ENCODE measurements at places on chromosomes 6 and 20. TPM values are rescaled to one million over a fixed set of nuclear protein-coding genes. Genes with fewer than 3 reads are reported as not detected.

DNA sequence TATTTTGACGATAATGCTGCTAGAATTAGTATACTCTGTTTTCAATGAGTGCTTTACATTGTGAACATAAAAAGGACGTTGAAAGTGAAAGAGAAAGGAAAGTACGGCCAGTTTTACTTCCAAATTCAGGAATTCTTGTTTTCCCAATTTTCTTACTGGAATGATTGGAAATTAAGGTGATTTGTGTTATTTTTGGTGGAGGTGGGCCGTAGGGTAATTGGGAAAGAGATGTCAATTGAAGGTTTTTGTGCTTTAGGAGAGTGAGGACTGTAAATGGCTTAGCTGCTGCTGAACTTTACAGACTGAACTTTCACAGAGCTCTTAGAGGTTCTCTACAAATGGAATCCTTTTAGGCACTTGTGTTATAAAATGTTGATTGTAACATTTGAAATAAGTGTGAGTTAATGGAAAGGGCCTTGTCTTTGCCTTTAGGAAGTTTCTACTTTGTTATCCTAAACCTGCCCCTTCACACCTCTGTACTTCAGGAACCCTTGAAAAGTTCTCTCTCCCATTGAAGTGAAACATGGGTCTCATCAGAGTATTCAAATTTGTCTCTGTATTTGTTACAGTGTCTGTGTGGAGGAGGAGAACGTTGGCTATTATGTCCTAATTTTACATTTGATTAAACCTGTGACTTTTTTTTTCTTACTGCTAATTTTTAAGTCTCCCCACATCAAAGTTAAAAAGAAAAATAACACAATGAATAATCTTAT lies 256.4 kb downstream of the ARID1B start:
- DNase-seq = no peak

- no peak for DNase-seq
Observed at GRCh38 chr6:147825848-147826247, 317.4 kb downstream of the SAMD5 start.

GRCh38 chr20:60700728-60701127 lies 551.3 kb upstream of the CDH4 start:
- DNase-seq = no peak

DNA sequence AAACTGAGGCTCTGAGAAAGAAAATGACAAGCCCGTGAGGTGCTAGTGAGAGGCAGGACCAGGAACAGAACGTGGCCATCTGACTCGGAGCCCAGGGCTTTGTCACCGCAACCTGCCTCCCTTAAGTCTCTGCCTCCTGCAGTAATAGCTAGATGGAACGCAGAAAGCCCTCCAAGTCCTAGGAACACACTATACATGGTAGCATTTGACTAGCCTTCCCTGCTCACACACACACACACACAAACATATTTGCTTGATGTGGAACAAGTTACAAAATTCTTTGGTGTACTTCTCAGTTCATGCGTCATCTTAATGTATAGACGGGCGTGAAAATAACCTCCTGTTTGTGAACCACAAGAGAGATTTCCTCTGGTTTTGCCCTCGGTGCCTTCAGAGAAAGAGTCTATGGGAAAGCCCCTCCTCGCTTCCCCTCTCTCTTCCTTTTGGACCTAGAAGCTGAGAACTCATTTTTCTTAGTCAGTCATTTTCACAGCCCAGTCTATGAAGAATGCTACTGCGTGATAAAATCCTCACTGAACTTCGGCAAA lies 38.8 kb downstream of the C6orf52 start:
- no peak for DNase-seq

DNA sequence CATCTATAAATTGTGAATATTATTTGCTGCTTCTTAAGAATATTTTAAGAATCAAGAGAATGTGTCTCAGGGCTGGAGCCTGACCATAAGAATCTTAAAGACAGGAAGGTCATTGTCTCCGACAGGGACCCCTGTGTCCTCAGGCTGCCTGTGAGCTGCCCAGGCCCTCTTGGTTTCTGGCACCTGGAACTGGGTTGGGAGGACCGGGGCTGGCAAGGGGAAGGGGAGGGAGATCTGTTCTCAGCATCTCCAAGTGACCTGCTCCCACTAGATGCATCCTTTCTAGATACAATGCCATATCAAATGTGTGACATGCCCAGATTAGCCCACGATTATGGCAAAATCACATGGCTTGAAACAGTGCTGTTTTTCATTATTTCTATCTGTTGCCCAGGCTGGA lies 110.5 kb downstream of the SCML4 start:
- DNase-seq = no peak

DNA sequence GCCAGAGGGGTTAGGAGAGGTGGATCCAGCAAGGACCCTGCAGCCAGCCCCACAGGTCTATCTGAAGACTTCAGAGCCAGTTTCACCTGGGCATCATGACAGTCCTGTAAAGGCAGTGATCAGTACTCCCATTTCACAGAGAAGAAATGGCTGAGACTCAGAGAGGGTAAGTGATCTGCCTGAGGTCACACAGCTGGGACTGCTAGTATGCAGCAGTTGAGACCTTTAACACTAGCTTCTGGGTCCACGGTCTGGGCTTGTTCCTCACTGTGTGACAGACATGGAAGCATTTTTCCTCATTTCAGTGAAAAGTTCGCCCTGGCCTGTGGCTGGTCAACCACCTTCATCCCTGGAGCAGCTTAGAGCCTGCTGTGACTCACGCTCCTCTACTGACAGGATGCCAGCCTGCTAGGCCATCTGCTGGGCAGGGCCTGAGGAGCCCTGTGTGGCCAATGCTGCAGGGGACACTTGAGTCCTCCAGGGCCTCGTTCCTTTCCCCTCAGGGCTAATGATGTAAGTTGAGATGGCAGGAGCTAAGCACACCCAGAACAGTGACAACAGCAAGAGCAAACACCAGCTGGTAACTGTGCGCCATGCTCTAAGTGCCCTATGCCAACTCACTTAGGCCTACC lies 192.0 kb downstream of the LRFN2 start:
- no peak for DNase-seq

The TINAG gene
- total RNA-seq = 25.1 TPM

The NOTCH4 gene
- total RNA-seq = 2.9 TPM

Data from colonic mucosa (tissue), 4 donors.